Upper lobe of left lung (tissue), 6 donors: ENCODE measurements at places on chromosomes 1 and 21. TPM values are rescaled to one million over a fixed set of nuclear protein-coding genes. Genes with fewer than 3 reads are reported as not detected.
A peak's percentile ranks its signal among the peaks of the same experiment; 100 is the strongest.

The SPRR2G gene
- total RNA-seq: not detected

- DNase-seq: no peak
Observed at GRCh38 chr1:216075339-216075738, 347.9 kb downstream of the USH2A start.

The MMP23B gene
- total RNA-seq: 26.1 TPM

DNA sequence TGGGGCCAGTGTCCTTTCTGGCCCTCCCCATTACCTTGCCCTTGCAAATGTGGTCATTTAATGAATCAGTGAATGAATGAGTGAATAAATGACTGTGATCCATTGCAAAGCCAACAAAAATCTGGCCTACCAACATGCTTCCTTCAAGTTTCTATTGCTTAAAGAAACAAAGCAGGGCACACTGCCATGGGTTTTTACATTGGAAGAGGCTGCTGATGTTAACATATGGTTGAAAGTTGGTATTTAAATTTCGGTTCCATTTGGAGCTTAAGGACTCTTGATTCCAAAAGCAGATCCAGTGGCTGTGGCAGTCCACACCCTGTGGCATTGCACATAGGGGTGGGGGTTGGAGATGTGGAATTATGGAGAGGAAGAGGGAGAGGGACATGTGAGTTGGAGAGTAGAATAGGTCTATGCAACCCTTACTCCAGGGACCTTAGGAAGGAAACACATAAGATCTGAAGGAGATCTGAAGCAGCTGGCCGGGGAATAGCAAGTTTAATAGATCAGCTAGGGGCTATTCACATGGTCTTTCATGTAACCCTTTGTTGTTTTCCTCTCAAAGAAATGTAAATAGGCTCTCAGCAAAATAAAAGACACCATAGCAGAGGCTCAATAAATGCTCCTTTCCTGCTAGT lies 7.2 kb downstream of the ABCA4 start:
- DNase-seq: no peak

DNA sequence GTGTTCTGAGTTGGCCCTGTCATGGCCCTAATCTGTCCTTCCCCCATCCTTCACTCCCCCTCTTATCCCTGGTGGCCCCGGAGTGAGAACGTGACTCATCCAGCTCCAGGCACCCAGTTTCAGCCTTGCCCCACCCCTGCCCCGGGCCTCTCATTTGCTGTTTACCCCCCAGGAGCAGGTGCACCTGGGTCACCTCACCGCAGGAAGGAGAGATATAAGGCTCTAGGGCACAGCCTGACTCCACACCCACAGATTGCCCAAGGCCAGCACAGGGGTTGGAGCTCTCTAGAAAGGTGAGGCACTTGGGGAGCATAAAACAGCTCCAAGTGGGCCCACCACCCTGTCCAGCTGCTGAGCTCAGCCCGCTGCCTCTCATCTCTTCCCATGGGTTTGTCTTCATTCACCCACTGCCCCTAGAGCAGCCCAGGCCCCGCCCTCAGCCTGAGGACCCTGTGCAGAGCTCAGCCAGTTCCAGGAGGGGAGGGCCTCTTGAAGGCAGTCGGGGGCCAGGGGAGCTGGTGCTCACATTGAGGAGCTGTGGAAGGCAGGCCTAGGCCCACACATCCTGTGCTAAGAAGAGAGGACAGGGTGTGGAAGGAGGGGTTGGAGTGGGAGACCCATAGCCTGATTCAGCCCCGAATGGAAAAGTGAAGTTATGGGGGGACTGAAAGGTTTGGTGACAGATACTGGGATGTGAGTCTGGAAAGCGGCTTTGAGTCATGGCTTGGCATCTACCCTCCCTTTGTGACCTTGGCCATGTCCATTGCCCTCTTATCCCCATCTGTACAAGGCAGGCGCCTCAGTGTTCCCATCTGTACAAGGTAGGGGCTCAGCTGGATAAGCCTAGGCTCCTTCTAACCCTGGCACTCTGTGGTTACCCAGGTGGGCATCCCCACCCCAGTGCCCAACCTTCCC lies 16.1 kb upstream of the GPR37L1 start:
- DNase-seq: peak; percentile 93

- no peak for DNase-seq
Observed at GRCh38 chr21:36507397-36508018, 27.6 kb upstream of the CLDN14 start.

The MIXL1 gene
- 0.20 TPM for total RNA-seq

DNA sequence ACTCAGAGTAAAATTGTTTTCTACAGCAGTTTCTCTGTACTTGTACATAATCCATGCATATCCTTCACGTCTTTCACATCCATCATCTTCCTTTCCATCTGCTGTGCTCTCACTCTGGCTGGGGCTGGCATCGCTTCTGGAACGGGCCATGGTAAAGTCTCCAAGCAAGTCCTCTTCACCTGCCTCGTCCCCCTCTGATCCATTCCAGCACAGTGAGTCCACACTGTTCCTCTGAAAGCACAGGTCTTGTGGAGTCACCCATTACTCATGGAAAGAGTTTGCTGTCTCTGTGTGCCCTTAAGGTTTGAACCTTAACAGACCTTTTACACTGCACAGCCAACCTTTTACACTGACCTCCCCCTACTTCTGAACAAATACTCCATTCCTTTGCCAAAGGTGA lies 313.6 kb downstream of the ASTN1 start:
- DNase-seq: no peak

DNA sequence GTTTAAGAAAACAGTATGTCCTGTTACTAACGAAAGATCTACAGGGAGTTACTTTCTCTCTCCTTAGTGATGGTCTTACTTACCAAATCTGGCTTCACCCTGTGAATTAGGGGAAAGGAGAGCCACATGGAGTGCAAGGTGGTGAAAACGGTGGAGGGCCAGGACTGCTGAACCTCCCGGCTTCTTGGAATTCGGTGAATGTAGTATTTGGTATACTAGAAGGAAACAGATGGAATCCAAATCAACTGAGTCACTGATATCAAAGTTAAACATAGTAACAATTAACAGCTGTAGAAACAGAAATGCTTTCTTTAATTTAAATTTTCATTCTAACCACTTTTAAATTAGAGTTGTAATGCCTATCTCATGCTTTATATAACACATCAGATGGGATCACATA lies 45.7 kb downstream of the ALG14 start:
- no peak for DNase-seq
